ENCODE measurements at places on chromosomes 1 and 21. TPM values are rescaled to one million over a fixed set of nuclear protein-coding genes. Genes with fewer than 3 reads are reported as not detected.

DNA sequence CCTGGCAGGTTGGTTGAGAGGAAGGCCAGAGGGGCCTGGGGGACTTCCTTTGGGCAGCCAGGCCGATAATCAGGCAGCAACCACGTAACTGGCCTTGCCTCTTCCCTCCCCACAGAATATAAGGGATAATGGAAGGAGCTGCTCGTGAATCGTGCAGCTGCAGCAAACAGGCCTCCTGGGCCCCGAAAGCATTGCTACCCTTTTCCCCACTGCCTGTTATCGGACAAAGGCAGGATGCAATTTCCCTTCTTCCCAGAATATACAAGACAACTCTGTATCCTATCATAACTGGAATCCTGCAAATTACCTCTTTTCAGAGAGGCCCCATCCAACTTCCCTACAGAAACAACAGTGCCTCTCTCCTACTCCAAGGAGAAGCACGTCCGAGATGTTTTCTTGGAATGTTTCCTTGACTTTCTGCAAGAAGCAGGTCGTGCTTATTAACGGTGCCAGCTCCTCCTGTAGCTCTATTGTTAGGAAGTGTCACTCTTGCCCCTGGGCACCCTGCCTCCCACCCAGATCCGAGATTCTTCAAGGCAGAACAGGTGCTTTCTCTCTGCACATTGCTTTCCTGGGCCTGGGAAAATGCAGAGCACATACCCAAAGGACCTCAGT, 106.0 kb upstream of the TIAM1 start:
- peaks cover 3% of the 10 kb centered on the region for H3K4me1 ChIP-seq
- no peaks in the 10 kb centered on the region for H3K36me3 ChIP-seq
- no peak for DNase-seq
- no peak overlapping the region for H3K4me3 ChIP-seq

GRCh38 chr1:1778663-1779319, 521 bp upstream of the NADK start:
- no peaks in the 10 kb centered on the region for H3K27me3 ChIP-seq
- H3K4me1 ChIP-seq, result peaks cover 50% of the 10 kb centered on the region
- peak overlapping the region; percentile 74 for H3K4me3 ChIP-seq
- H3K36me3 ChIP-seq, result no peaks in the 10 kb centered on the region
- H3K27ac ChIP-seq, result peak overlapping the region; percentile 8

DNA sequence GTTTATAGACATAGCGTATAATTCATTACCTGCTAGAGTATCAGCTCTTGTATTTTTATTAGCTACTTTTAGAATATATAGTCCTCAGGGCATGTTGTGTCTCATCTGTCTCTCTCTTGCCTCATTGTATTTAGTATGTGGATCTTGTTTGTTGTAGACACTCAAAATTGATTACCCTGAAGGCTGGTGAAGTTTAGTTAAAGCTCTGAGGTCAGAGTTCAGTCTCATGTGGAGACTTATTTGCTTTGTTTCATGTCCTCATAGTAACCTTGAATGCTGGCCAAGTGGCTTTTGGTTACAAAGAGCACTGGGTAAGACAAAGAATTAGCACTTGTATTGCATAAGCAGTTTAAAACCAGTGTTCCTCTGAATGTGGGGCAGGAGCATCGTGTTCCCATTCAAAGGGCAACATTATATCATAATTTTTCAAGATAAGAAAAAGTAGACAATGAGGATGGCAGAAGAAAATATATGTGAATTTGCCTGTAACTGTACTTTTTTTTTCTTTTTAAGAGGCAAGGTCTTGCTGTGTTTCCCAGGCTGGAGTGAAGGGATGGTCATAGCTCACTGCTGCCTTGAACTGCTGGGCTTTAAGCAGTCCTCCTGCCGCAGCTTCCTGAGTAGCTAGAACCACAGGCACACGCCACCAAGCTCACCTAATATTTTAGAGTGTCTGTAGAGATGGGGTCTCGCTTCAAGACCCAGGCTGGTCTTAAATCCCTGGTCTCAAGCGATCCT, 17.4 kb downstream of the CNST start:
- H3K4me3 ChIP-seq, result no peak overlapping the region
- no peaks in the 10 kb centered on the region for H3K36me3 ChIP-seq
- peaks cover 26% of the 10 kb centered on the region for H3K4me1 ChIP-seq
- peak; percentile 48 for DNase-seq
- no peak overlapping the region for H3K27ac ChIP-seq

The C1orf210 gene
- not detected for polyA plus RNA-seq

The TMEM82 gene
- not detected for polyA plus RNA-seq

Measured in ovary (tissue), 10 donors.